ENCODE measurements at places on chromosomes 16 and 17. TPM values are rescaled to one million over a fixed set of nuclear protein-coding genes. Genes with fewer than 3 reads are reported as not detected.

DNA sequence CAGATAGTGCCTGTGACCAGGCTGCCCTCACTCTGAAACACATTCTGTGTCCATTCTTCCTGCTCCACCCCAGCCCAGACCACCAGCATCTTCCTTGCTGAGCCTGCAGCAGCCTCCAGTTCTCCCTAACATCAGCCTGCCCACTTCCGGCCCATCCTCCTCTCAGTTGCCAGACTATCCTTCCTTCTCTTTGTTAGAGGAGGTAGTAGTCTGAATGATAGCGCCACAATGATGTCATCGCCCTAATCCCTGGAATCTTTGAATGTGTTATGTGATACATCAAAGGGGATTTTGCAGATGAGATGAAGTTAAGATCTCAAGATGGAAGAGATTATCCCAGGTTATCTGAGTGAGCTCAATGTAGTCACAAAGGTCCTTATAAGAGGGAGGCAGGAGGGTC lies 3.2 kb upstream of the ZDHHC1 start:
- H3K4me3 ChIP-seq = no peak overlapping the region
- DNase-seq = no peak
- peaks cover 35% of the 10 kb centered on the region for H3K27me3 ChIP-seq
- no peaks in the 10 kb centered on the region for H3K36me3 ChIP-seq
- no peak overlapping the region for H3K27ac ChIP-seq

DNA sequence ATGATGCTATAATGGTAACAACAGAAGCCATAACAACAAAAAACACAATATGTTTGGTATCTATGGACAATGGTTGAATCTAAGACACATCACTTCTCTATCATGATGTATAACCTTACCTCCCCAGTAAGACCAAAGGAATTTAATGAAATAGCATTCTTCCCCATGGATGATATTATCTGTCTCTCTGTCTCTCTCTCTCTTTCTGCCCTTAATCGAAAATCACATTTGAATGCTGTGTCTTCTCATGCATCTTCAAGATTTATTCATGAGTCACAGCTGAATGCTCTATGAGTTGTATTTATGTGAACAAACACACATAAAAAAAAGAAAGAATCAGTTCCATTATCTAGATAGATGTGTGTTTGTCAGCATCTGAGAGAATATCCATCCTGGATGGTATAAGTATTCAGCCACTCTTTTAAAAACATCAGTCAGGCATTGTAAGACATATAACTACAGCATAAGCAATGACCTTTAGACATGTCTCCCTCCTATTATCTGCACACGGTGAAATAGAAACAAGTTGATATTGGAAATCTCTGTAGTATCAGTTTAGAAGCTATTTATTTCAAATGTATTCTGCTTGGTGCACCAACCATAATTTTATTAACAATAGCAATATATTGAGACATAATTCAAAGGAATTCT lies 433.3 kb downstream of the TOX3 start:
- DNase-seq = no peak
- H3K27me3 ChIP-seq = no peaks in the 10 kb centered on the region
- H3K36me3 ChIP-seq = no peaks in the 10 kb centered on the region
- no peak overlapping the region for H3K27ac ChIP-seq
- H3K4me1 ChIP-seq = no peaks in the 10 kb centered on the region

- peaks cover 13% of the 10 kb centered on the region for H3K27me3 ChIP-seq
- no peak for DNase-seq
- H3K4me1 ChIP-seq = peaks cover 4% of the 10 kb centered on the region
- no peaks in the 10 kb centered on the region for H3K36me3 ChIP-seq
- H3K4me3 ChIP-seq = no peak overlapping the region
- no peak overlapping the region for H3K27ac ChIP-seq
Observed at GRCh38 chr17:48565022-48565554, 13.1 kb downstream of the HOXB4 start.

- DNase-seq = no peak
- peaks cover 7% of the 10 kb centered on the region for H3K4me1 ChIP-seq
- H3K27ac ChIP-seq = no peak overlapping the region
- peaks cover 12% of the 10 kb centered on the region for H3K27me3 ChIP-seq
Observed at GRCh38 chr17:65727246-65727645, 165.8 kb upstream of the AXIN2 start.

GRCh38 chr17:72404872-72405271 lies 284.1 kb downstream of the SOX9 start:
- H3K36me3 ChIP-seq = no peaks in the 10 kb centered on the region
- H3K27me3 ChIP-seq = no peaks in the 10 kb centered on the region
- no peak for DNase-seq
- no peak overlapping the region for H3K4me3 ChIP-seq

GRCh38 chr17:82283208-82283749 lies 9.8 kb upstream of the CSNK1D start:
- H3K27ac ChIP-seq = no peak overlapping the region
- no peaks in the 10 kb centered on the region for H3K27me3 ChIP-seq
- peaks cover 37% of the 10 kb centered on the region for H3K4me1 ChIP-seq
- no peaks in the 10 kb centered on the region for H3K36me3 ChIP-seq

- H3K27ac ChIP-seq = no peak overlapping the region
- DNase-seq = no peak
- no peaks in the 10 kb centered on the region for H3K36me3 ChIP-seq
- H3K27me3 ChIP-seq = peaks cover 6% of the 10 kb centered on the region
Observed at GRCh38 chr17:57892820-57893595, 43.2 kb upstream of the MRPS23 start.

GRCh38 chr16:77330332-77331042 lies 104.3 kb downstream of the ADAMTS18 start:
- DNase-seq = peak; percentile 39
- H3K4me3 ChIP-seq = peak overlapping the region; percentile 54
- peaks cover 33% of the 10 kb centered on the region for H3K4me1 ChIP-seq
- peaks cover 22% of the 10 kb centered on the region for H3K27me3 ChIP-seq

GRCh38 chr16:67100569-67101310 lies 9.0 kb upstream of the PHAF1 start:
- H3K36me3 ChIP-seq = peaks cover 4% of the 10 kb centered on the region
- peaks cover 15% of the 10 kb centered on the region for H3K4me1 ChIP-seq
- peak overlapping the region; percentile 90 for H3K27ac ChIP-seq

DNA sequence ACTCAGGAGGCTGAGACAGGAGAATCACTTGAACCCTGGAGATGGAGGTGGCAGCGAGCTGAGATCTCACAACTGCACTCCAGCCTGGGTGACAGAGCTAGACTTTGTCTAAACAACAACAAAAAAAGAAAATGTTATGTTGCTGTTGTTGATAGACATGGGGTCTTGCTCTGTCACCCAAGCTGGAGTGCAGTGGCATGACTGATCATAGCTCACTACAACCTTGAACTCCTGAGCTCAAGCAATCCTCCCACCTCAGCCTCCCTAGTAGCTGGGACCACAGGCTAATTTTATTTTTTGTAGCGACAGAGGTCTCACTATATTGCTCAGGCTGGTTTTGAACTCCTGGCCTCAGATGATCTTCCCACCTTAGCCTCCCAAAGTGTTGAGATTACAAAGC lies 20.0 kb downstream of the FBXO47 start:
- H3K36me3 ChIP-seq = no peaks in the 10 kb centered on the region
- H3K4me1 ChIP-seq = peaks cover 7% of the 10 kb centered on the region
- DNase-seq = no peak
- no peaks in the 10 kb centered on the region for H3K27me3 ChIP-seq
- no peak overlapping the region for H3K4me3 ChIP-seq

- H3K27me3 ChIP-seq = no peaks in the 10 kb centered on the region
- H3K4me3 ChIP-seq = no peak overlapping the region
- no peak overlapping the region for H3K27ac ChIP-seq
- peaks cover 6% of the 10 kb centered on the region for H3K36me3 ChIP-seq
- no peak for DNase-seq
Observed at GRCh38 chr16:47067203-47067602, 76.5 kb downstream of the NETO2 start.

DNA sequence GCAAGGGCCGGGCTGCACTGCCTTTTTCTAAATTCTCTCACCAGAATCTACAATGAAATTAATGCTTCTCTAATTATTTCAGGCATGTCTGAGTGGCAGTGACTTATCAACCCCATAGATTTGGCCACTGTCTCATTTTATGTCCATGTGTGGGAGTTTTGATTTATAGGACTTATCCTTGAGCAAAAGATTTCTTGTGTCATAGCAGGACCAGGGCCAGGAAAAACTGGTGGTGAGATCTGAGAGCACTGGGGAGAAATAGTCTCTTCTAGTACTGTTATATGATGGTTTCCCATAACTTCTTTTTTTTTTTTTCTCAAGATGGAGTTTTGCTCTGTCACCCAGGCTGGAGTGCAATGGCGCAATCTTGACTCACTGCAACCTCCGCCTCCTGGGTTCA lies 1.5 kb upstream of the KRT23 start:
- peaks cover 13% of the 10 kb centered on the region for H3K27me3 ChIP-seq
- no peak overlapping the region for H3K4me3 ChIP-seq
- no peak overlapping the region for H3K27ac ChIP-seq
- H3K36me3 ChIP-seq = no peaks in the 10 kb centered on the region
- DNase-seq = no peak
- no peaks in the 10 kb centered on the region for H3K4me1 ChIP-seq

GRCh38 chr16:26382586-26382985 lies 684.1 kb upstream of the C16orf82 start:
- no peaks in the 10 kb centered on the region for H3K36me3 ChIP-seq
- no peaks in the 10 kb centered on the region for H3K27me3 ChIP-seq
- no peak for DNase-seq
- no peak overlapping the region for H3K27ac ChIP-seq
- H3K4me1 ChIP-seq = no peaks in the 10 kb centered on the region
- no peak overlapping the region for H3K4me3 ChIP-seq

CLEC19A gene
- not detected for total RNA-seq

C1QTNF1 gene
- total RNA-seq = 0.88 TPM

CA7 gene
- total RNA-seq = not detected

RAB11FIP4 gene
- 39.1 TPM for total RNA-seq

SLC12A3 gene
- not detected for total RNA-seq

TEKT5 gene
- total RNA-seq = not detected

PPM1D gene
- total RNA-seq = 13.1 TPM

ZFHX3 gene
- total RNA-seq = 1.0 TPM

ZNF200 gene
- total RNA-seq = 15.5 TPM

NPIPB12 gene
- 90.4 TPM for total RNA-seq

PTX4 gene
- total RNA-seq = not detected

MT1A gene
- 1.5 TPM for total RNA-seq

SHISA9 gene
- total RNA-seq = 0.14 TPM

ATAD5 gene
- total RNA-seq = 34.4 TPM

SLC5A11 gene
- total RNA-seq = not detected

Data from activated T-cell treated with anti-CD3 and anti-CD28 coated beads, Interleukin-2, amount 50 U/mL, for 72 hours (primary cell).